GM23248 (cell line): ENCODE measurements at places on chromosomes 3 and 15. TPM values are rescaled to one million over a fixed set of nuclear protein-coding genes. Genes with fewer than 3 reads are reported as not detected.

RGMA gene
- 0.65 and 0.84 TPM in 2 replicates for polyA plus RNA-seq

UROC1 gene
- polyA plus RNA-seq: not detected in 2 replicates

CADM2 gene
- polyA plus RNA-seq: 0.09 TPM in 1 of 2 replicates, not detected in the other

GOLGA6L24 gene
- not detected in 2 replicates for polyA plus RNA-seq

CRYGS gene
- 0.49 and 1.3 TPM in 2 replicates for polyA plus RNA-seq

SEMA3B gene
- 7.6 and 8.4 TPM in 2 replicates for polyA plus RNA-seq

DNA sequence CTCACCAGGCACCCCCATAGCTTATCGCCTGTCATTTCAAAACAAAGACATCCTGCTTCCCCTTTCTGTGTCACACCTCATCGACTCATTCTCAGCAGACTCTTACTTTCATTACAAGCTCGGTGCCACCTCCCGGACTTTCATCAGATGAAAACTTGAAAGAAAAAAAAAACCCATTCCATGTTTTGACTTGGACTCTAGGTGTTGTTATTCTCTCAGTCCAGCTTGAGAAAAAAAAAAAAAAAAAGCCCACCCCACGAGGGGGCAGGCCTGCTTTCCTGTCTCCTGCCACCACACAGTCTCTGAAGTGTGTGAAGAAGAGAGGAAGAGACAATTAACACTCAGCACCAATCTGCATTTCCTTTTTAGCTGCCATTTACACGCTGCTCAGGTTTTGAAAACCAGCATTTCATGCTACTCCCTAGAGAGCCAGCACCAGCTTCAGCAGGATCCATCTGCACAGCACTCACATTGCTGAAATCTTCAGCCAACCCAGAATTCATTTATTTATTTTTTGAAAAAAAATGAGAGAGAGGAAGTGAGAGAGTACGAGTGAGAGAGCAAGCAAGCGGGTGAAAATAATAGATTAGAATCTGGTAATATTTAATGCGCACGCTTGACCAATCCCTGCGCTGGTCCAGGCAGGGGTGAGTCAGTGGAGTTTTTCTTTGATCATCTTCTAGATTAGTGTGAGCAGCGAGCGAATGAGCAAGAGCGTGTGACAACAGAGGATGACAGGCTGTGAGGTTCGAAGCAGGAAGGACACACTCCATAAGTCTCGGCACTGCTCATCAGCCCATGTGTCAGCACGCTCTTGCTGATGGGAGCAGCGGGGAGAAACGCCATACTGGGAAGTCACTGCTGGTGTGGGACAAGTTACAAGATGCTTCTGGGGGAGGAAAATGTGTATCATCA, 23.5 kb downstream of the ZNF80 start:
- peak; percentile 97 for DNase-seq

- no peak for DNase-seq
Measured at GRCh38 chr15:70585707-70586034, 177.7 kb downstream of the UACA start.

GRCh38 chr15:81111018-81111417, 23.1 kb upstream of the CFAP161 start:
- no peak for DNase-seq

DNA sequence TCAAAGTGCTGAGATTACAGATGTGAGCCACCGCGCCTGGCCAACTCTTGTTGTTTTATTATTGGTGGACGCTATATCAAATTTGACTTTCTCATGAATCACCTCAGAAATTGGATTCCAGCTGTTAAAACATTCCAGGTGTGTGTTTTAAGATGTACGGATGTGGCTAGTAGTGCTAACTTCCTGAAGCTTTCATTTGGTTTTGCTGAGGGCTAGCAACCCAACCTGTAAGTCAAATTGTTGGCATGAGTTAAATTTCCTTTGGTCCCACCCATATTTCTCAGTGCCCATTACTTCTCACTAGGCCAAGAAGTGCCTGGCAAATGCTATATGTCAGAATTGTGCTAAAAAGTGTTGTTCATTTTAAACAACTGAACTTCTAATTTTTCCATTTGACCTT, 13.1 kb upstream of the KAT2B start:
- no peak for DNase-seq

- DNase-seq: no peak
Measured at GRCh38 chr3:48596676-48597407, 1.7 kb upstream of the COL7A1 start.

- DNase-seq: peak; percentile 47
Measured at GRCh38 chr3:179454887-179455286, 3.6 kb upstream of the GNB4 start.

DNA sequence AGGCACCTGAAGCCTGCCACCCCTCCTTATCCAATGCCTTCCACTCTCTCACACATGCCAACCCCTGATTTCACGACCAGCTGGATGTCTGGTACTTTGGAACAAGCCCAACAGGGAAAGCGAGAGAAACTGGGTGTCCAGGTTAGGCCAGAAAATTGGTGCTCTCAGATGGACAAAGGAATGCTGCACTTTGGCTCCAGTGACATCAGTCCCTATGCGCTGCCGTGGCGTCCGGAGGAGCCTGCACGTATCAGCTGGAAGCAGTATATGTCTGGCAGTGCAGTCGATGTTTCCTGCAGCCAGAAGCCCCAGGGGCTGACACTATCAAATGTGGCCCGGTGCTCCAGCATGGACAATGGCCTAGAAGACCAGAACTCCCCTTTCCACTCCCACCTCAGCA, 45.2 kb downstream of the CDAN1 start:
- DNase-seq: no peak

DNA sequence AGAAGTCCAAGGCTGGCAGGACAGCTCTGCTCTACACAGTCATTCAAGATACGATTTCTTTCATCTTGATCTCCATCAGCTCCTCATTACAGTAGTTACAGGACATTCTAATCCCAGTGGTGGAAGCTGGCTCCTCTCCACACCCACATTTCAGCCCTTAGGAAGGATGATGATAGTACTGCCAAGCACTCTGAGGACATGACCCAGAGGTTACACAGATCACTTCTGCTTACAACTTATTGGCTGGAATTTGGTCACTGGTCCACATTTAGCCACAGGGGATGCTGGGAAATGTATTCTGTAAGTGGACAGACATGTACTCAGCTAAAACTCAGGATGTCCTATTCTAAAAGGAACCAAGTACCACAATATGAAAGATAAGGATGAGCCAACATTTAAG, 77.1 kb downstream of the IQCH start:
- DNase-seq: peak; percentile 13

DNA sequence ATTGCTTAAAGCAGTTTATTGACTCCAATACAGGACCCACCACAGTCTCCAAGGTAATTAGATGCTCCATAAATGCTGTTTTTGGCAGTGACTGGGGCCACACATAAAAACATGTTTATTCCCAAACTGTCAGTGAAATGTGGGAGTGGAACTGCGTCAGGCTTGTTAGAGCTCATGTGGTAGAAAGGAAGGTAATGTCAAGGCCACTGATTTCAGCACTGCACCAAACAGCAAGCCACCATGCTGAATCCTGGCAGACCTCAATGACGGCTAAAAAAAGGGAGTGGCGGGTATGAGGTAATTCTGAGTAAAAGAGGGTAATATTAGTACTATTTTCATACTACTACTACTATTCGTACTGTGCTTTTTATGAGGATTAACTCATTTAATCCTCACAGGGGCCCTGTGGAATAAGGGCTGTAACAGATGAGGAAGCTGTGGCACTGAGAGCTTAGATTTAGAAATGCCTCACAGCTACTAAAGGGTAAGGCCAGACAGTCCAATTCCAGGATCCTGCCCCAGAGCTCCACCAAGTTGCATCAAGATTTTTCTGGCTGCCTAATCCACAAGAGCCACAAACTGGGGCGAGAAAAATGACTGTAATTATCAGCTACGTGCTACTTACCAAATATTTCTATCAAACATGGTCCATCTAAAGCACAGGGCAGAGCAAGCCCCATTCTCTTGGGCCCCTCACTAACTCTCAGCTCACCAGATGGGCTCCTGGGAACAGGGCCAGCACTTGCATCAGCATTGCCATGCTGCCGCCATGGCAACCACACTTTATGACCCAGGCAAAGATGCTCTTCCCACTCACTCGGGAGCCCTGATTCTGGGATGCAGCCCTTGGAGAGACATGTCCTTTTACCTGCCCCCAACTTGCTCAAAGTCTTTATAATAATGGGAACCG, 83.6 kb upstream of the SPATA12 start:
- DNase-seq: peak; percentile 71

DNA sequence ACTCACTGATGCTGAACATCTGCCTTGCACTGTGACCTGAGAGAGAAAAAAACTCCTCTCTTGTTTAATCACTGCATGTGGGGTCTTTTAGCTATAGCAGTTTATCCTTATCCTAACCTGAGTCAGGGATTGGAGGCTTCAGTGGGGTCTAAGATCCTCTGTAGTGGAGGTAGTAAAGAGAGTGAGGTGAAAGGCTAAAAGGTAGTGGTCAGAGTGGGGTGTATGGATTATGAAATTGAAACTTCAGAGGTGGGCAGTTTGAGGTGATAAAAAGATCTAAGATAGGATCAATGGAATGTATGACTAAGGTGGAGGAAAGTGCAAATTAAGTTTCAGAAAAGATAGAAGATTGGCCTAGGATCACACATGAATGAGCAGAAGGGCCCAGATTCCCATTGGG, 36.5 kb downstream of the DET1 start:
- no peak for DNase-seq

GRCh38 chr15:71496336-71496955, 313.9 kb upstream of the NR2E3 start:
- DNase-seq: peak; percentile 67

- DNase-seq: no peak
Measured at GRCh38 chr3:66010739-66011655, 27.7 kb downstream of the MAGI1 start.

- no peak for DNase-seq
Measured at GRCh38 chr3:178306432-178307115, 229.7 kb upstream of the KCNMB2 start.

DNA sequence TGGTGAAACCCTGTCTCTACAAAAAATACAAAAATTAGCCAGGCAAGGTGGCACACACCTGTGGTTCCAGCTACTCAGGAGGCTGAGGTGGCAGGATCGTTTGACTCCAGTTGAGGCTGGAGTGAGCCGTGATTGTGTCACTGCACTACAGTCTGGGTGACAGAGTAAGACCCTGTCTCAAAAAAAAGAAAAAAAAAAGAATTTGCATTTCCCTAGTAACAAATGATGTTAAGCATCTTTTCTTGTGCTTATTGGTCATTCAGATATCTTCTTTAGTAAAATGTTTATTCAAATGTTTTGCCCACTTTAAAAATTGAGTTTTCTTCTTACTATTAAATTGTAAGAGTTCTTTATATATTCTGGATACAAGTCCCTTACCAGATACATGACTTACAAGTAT, 48.7 kb downstream of the NFKBIZ start:
- DNase-seq: no peak

GRCh38 chr3:10935846-10936631, 56.5 kb upstream of the SLC6A1 start:
- no peak for DNase-seq

DNA sequence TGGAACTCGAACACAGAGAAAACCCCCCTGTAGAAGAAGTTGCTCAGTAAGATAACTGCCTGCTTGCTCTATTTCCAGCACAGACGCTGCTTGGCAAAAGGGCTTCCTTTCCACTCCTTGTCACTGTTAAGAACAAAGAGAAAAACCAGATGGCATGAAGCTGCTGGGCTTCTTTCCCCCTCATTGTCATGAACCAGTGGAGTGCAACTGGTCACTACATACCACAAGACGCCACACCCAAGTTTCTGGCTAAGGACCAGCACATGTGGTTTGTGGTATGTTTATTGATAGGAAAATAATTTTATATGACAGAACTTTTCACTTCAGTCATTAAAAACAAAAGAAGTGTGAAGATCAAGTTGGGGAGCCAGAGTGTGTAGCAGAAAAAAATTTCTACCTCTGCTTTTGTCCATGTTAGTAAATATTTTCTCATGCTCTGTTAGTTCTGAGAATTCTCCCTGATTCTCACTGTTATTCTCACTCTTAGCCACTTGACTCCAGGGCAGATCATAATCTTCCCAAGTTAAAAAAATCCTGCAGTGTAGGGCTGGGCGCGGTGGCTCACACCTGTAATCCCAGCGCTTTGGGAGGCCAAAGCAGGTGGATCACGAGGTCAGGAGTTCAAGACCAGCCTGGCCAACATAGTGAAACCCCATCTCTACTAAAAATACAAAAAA, 37.9 kb downstream of the CLK3 start:
- peak; percentile 79 for DNase-seq

- DNase-seq: no peak
Measured at GRCh38 chr15:39514933-39515332, 65.9 kb upstream of the THBS1 start.

GRCh38 chr3:43340403-43340802, 54.1 kb downstream of the SNRK start:
- DNase-seq: no peak

DNA sequence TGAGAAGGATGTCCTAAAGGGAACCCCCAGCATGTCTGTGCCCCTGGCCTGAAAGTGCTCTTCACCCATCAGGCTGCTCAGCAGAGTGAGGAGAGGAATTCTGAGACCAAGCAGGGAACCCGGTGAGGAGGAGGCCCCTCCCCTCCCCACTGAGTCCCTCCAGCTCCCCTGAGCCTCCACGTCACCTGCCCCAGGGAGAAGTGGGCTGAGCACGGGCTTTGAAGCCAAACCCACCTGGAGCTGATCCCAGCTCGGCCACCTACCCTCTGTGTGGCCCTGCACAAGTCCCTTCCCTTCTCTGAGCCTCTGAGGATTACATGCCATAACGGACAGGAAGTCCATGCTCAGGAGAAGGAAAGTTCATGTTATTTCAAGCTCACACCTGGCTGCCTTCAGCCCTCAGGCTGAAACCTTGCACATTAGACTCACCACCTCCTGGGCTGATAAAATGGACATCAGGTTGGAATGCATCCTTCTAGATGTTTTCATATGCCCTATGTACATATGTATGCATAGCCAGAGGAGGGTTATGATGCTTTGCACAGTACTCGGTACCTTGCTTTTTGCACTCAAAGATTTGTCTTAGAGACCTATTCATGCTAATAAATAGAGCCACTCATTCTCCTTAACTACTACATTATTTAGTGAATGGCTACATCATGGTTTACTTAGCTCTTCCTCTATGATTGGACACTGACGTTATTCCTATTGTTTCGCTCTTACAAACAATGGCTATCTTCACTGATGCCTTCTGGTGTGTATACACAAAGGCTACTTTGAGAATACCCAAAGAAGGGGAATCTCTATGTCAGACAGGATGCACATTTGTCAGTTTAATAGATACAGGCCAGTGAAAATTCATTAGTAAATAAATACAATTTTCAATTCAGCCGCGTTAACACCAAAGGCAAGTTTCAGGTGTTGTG, 31.6 kb upstream of the GATA2 start:
- DNase-seq: no peak

DNA sequence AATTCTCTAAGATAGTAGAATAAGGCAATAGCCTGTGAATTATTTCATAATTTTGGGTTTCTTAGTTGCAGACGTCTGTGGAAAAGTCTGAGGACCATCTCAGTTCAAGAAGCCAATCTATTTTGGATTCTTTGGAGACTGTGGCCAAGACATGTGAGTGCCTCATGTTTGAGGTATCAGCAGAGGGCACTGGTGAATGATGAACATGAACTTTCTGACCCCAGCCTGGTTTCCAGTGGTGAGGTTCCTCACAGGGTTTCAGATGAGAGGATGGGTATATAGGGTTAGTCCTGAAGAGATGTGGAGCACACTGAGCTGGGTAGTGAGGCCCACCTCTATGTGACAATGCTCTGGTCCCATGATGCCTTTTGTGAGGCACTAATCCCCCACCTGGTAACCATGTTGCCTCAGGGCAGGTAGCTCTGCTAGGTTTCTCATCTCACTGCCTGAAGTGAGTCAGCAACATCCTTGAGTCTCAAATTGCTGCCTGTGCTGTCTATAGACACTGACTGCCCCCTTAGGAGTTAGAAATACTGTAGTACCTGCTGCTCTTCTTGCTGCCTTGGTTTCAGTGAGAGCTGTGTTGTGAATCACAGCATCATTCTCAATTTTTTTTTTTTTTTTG, 32.3 kb downstream of the C3orf62 start:
- DNase-seq: no peak

GRCh38 chr3:94904156-94904674, 841.4 kb downstream of the NSUN3 start:
- DNase-seq: no peak
